ENCODE measurements at places on chromosomes 6 and 20.

GRCh38 chr6:152811785-152812184 is 61.2 kb downstream of the VIP start:
- no peak for DNase-seq

DNA sequence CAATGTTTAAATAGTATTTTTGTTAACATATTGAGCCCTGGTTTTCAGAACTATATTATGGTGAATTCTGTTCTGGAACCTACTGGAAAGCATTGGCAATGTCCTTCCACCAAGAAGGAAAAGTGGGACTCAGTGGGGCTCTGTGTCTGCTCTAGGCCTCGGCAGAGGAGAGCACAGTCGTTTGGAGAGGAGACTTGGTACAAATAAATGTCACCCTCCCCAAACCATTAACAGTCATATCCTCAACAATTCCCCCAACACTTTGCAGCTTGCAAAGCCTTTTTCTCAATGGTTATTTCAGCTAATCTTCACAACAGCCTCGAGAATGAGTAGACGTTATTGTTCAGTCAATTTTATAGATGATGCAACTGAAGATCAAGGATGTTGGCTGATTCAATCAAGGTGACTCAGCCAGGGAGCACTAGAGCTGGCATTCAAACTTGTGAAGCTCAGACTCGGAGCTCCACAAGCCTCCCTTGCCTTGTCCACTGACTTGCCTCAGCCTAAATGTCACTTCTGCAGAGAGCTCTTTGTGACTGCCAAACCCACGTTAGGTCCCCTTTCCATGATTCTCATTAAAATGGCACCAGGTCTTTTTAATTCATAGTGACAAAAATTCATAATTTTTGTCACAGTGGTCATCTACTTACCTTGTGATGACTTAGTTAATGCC is 60.6 kb downstream of the TOX2 start:
- DNase-seq, result no peak

DNA sequence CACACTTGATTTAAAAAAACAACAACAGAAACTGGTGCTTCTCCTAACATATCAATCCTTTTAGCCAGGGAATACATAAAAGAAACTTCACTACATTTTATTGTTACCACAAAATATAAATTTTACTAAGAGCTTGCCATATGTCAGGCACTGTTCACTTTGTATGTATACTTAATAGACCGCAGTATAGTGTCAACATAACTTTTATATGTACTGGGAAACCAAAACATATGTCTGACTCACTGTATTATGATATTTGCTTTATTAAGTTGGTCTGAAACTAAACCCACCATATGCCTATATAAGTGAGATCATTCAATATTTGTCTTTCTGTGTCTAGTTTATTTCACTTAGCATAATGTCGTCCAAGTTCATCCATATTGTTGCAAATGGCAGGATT is 108.4 kb downstream of the KLHL32 start:
- DNase-seq, result peak; percentile 51

GRCh38 chr6:17125407-17125806 is 23.6 kb downstream of the STMND1 start:
- peak; percentile 28 for DNase-seq

DNA sequence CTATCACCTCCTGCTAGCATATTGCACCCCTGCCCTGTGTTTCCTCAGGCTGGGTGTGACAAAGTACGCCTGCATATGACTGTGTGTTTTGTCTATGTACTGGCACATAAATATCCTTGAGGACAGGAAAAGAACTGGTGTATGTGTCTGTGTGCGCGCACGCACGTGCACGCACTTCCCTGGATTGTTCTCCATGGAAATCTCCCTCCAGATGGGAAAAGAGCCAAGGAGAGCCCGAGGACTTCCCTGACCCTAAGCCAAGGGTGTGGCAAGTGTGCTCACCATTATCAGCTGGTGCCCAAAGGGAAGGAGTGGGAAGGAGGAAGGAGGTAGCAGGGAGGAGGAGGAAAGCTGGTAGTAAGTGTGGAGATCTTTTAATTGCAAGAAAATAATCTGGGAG is 117.6 kb downstream of the HIVEP2 start:
- DNase-seq, result no peak

DNA sequence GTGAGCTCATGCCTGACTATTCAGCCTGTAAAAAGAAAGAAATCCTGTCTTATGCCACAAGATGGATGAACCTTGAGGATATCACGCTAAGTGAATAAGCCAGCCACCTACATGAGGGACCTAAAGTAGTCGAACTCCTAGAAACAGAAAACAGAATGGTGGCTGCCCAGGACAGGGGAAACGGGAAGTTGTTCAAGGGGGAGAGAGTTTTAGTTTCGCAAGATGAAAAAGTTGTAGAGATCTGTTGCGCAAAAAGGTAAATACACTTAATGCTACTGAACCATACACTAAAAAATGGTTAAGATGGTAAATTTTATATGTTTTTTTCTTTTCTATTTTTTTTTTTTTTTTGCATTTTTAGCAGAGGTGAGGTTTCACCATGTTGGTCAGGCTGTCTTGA is 74.1 kb upstream of the RALY start:
- DNase-seq, result no peak

DNA sequence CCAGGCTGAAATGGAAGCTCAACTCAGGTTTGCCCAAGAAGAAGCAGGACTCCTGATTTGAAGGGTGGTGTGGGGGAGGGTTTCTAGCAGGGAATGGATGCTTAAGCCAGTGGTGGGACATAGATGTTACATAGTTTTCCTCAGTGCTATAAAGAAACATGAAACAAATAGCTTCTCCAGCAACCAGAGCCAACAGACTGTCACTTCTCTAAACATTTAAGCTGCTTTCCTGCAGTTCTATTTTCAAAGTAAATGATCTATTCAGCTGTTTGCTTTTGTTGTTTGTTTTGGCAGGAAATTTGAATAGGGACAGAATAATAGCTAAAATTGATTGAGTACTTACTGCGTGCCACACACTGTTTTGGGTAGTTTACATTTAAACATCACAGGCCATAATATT is 169.0 kb downstream of the UST start:
- no peak for DNase-seq

- DNase-seq, result no peak
Observed at GRCh38 chr6:145055567-145055966, 679.8 kb downstream of the EPM2A start.

GRCh38 chr6:106356378-106356777 is 4.1 kb upstream of the CRYBG1 start:
- DNase-seq, result no peak

DNA sequence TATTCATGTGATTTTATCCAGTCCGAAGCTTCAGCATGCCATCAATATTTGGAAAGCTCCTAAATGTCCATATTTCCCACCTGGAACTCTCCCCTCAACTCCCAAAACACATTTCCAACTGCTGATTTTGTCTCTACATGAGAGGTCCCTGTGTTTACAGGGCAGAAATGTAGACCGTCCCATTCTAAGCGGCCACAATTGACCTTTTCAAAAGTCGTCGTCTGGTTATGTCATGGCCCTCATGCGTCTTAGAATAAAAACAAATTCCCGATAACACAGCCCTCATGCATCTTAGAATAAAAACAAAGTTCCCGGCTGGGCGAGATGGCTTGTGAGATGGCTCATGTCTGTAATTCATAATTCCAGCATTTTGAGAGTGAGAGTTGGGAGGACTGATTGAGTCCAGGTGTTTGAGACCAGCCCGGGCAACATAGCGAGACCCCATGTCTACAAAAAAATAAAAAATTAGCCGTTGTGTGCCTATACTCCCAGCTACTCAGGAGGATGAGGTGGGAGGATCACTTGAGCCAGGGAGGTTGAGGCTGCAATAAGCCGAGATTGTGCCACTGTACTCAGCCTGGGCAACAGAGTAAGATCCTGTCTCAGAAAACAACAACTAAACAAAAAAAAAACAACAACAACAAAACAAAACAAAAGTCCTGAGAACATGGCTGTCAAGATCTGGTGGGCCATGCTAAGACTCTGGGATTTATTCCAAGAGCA is 6.4 kb upstream of the ZNF217 start:
- DNase-seq, result no peak

DNA sequence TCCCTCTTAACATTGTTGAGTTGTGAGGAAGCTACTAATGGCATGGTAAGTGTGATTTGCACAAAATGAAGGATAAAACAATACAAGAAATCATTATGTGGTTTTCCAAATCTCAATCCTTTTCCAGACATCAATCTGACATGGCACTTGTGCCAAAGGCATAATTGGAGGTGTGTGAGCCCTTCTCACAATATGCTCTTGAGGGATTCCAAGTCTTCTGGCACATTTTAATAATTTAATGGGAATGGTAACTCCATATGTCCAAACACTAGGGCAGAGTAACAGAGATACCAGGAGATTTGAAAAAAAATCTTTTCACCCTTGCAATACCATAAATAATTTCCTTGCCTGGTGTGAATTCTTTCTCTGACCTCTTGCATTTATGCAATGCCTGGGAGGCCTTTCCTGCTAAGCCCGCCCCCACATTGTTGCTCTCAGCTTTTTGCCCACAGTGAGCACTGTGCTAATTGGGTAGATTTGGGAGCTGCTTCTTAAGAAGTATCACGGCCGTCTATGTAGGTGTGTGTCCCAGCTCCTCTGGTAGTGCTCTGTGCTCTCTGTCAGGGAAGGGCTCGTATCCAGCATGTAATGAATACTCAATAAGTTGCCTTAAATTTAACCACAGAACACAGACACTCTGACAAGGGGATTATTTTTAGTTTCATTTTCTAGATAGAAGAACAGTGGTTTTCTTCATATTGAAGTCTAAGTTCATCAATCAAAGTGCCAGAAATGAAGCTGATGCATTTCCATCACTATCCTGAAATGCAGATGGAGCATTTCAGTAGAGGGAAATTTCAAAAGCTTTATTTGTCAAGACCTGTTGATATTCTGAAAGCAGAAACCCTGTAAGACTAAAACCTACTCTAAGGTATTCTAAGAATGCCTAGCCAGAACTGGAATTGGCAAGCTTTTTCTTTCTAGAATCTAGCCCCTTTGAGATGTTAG is 54.4 kb upstream of the CEP85L start:
- DNase-seq, result no peak

DNA sequence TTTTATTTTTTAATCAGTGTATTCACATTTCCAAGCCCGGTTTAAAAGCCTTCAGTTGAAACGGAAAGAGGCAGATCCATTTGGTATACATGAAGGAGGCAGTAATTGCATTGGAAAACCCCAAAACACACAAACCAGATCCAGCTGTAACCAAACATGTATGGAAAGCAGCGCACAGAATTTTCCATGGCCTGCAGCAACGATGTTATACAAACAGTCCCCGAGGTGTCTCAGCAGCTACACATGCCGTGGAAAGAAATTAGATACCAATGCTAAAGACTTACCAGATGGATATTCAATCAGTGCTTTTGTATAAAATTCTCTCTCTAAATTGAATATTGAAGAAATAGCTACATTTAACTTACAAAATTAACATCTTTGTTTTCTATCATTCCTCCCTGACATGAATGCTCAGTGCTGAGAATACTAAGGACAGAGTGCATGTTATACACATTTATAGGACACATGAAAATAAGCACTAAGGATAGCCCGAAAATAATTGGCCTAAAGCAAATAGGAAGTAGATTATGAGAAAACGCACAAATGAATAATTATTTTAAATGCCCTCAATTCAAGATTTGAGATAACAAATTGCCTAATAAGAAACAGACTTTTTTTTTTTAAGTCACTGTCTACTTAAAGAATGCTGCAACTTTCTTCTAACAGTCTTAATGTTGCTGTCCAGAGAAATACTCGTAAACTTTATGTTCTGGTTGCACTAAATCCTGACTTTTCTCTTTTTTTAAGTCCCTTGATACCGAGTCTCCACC is 713.1 kb downstream of the HDGFL1 start:
- DNase-seq, result peak; percentile 74

DNA sequence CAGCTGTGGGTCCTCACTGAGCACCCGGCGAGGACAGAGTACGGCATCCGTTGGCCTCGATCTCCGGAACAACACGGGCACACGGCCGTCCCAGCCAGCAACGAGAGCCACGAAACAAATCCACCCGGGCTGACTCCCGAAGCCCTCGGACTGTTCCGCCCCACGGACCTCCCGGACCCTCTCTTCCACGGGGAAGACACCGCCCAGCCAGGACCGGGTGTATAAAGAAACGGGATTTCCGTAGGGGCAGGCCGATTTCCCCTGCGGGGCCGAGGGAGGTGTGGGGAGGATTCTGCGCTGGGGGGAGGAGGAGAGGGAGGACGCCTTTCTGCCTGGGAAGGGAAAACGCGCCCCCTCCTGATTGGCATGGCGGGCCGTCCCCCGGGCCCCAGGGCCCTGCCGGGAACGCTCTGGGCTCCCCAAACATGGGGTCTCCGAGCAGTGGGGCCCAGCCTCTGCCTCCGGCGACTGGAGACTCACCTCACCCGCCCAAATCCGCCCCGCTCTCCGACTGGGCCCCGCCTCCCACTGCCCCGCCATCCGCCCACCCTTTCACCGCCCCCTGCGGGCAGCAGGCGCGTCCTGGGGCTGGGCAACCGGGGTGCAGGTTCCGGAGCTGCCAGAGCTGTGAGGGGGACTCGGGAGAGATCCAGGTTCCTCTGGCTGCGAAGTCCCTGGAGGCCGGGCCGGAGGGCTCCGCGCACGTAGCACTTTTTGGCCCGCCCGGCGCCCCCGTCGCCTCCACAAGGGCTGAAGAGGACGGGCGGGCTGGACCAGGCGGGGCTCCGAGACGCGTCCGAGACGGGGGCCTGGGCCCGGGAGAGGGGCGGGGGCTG is 679 bp upstream of the PPDPF start:
- DNase-seq, result peak; percentile 74

GRCh38 chr20:62525014-62525413 is 49.2 kb upstream of the GATA5 start:
- DNase-seq, result no peak

DNA sequence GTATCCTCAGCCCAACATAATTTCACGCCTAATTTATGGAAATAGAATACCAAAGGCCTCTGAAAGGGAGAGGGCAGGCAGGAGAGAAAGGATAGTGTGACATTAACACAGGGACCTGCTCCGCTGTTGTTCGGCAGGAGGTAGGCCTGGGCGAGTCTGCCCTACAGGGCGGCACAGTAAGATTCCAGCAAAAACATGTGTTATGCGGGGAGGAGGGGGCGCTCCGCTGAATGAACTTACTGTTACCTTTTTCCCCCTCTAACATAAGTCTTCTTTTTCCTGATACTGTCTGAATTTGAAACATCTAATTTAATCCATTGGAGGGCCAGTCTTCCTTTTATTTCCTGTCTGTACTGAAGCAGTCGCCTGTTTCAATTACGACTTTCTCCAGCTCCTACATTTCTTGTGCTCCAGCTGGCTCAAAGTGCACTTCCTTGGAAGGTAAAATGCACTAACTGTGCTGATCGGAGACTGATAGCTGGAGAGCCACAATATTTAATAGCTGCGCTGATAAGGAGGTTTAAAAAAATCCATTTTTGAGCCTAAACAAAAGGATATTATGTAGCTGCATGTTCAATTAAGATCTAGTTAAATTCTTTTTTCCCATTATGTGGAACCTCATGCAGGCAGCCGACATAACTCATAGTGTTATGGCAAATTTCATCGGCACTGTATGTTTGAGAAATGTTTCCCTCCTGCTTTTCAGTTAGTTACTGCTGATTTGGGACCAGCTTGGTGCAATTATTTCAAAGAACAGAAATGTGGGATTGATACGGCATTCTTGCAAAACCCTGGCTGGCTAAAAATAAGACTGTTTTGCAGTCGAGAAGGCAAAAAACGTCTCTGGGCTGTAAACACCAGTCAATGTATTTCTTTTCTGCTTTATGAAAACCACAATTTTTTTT is 193.0 kb downstream of the FOXC1 start:
- DNase-seq, result peak; percentile 48
